ENCODE measurements at places on chromosomes 5 and 9.

- no peak for DNase-seq
These were observed 41.2 kb upstream of the SPRY4 start for GRCh38 chr5:142366007-142366406.

DNA sequence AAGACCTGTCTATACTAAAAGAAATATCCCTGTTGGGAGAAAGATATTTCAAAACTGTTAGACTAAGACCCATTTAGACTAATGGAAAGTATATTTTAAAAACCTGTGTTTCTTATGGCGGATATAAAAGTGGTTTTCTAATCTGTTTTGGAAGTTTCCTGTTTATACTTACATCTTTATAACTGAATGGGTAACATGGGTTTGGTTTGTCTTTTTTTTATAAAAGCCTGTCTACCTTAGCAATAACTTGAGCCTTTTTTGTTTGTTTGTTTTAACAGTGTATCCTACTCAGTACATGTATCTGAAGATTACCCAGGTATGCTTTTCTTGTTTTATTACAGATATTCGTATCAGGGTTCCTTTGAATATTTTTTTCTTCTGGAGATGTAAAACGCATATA lies 83.4 kb downstream of the PARP8 start:
- DNase-seq: no peak

DNA sequence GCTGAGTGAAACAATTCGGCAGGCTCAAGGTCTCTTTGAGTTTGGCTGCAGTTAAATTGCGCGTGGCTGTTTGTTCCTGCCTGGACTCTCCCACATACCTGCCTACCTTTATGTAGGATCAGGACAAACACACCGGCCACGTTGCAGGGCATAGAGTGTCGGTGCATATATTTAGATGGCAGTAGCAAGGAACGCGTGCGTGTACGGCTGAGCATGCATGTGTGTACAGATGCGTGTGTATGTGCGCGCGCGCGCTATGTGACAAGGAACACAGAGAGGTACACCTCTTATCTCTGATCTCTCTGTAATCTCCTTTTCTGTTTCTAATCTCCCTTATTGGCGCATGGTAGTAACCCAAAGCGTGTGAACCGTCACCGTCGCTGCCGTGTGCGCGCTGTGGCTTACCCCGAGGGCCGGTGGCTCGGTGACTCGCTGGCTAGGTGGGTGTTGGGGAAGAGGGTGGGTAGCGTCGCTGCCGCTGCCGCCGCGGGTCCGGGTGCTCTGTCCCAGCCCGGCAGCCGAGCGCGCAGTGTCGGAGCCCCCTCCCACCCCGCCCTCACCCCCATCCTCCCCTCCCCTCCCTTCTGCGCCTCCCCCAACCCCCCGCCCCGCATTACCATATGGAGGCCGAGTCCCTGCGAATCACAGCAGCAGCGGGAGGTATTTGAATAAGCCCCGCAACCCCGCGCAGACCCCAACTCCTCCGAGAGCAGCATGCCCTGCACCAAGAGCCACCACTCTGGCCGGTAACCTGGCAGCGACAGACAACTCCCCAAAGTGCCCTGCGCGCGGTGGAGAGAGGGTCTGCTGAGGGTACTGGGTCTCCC lies 204.8 kb downstream of the MEF2C start:
- no peak for DNase-seq

GRCh38 chr5:10632110-10632761 lies 68.4 kb downstream of the ANKRD33B start:
- DNase-seq: peak; percentile 53

DNA sequence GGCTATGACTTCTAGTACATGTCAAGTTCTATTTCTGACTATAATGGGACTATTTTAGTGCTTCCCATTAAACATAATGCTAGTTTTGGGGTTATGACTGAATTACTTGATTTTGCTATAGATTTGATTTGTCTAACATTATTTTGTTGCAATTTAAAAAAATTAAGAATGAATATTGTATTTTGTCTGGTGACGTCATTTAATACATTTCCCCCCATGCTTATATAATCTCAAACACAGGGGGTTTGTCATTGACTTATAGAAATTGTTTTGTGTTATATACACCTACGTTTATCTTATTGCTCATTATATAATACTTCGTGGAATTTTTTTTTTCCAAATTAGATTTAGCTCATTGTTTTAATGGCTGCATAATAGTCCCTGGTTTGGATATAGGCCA lies 270.3 kb upstream of the VLDLR start:
- DNase-seq: no peak

DNA sequence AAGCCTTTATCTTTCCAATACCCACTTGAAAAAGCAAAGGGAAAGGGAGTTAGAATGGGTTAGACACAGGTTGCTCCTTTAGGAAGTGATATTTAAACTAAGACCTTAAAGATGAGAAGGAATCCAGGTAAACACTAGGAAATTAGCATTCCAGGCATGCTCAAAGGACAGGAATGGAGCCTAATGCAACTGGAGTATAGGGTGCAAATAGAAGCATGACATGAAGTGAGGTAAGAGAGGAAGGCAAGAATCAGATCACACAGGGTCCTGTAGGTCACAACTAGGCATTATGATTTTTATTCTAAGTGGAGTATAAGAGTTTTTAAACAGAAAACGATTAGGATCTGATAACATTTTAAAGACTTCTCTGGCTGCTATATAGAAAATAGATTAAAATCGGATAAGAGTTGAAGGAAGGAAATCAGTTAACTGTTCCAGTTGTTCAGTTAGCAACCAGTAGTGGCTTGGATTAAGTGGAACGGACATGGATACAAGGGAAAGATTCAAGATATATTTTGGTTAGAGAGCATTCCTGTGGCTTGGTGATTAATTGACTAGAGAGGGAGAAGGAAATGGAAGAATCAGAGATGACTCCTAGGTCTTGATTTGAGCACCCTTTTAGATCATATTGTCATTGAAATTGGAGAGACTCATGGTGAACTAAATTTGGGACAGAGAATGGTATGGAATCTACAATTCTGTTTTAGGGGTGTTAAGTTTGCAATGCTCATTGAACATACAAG lies 95.9 kb downstream of the FBXO4 start:
- peak; percentile 3 for DNase-seq

DNA sequence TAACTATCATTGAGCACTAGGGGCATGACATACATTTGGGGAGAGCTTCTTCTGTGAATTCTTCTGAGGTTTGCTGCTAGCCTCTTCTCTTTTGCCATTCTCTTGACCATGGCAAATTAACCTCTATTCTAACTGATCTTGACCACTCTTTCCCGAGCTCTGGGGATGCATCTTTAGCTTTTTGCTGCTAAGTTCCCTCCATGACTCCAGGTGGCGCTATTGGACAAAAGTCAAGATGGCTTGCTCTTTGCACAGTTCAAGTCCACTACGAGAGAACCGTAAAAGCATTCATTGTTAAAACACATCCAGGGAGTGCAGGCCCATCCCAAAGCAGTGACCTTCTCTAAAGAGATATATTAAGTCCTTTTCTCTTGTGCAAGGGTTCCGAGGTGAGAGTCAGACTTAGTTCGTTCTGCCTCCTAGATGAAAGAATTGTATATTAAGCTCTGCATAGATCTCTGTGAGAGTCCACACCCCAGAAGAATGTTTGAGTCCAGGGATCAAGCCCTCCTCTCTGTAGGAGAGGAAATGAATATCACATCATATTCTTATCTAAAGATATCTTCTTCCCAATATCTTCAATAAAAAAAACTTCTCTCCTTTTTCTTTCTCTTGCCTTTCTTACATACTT lies 1152.9 kb upstream of the CDH6 start:
- DNase-seq: peak; percentile 84

- peak; percentile 35 for DNase-seq
These were observed 178.3 kb downstream of the CWC27 start for GRCh38 chr5:64947031-64947430.

GRCh38 chr9:122821278-122821943 lies 7.0 kb downstream of the PDCL start:
- DNase-seq: no peak

GRCh38 chr5:98750693-98751092 lies 22.8 kb upstream of the RGMB start:
- DNase-seq: peak; percentile 41

GRCh38 chr5:102971676-102972293 lies 148.2 kb downstream of the GIN1 start:
- peak; percentile 11 for DNase-seq

- DNase-seq: no peak
These were observed 659.8 kb downstream of the IRX1 start for GRCh38 chr5:4255441-4255840.

DNA sequence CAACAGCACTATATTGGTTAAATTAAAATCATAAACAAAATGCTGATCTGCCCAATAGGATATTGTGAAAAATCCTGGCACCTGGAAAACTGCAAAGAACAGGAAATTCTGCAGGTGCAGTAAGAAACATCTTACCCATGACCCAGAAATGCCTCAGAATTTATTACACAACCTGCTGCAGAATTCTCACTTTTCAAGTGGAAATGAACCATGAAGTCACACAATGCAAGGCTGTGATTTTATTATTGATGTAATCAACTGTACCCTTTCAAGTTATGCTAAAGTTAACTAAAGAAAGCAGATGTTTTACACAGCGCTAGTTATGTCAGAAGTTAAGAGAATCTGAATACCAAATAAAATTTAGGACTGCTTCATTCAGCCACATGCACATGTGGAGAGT lies 6.0 kb downstream of the STRBP start:
- no peak for DNase-seq

All from MCF 10A (cell line).